ENCODE measurements at places on chromosomes 4 and X.

- DNase-seq, result no peak
Measured at GRCh38 chr4:139898293-139898692, 232.7 kb downstream of the MGST2 start.

DNA sequence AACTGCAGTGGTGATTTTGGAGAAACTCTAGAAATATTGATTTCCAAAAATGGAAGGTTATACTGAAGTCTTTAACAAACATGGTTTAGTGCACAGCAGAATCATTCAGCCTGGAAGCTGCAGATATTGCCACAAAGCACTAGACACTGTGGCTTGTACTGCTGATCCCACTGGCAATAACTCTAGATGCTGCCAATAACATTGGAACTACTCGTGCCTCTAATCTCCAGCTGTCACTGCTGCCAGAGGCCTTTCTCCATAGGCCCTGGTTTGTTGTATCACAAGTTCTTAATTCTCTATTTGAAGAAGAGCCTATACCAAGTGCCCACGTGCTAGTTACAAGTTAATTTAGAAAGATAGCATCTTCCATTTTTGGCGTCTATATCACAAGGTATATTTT is 19.3 kb downstream of the DMP1 start:
- no peak for DNase-seq

- DNase-seq, result no peak
Measured at GRCh38 chr4:72209600-72209999, 177.8 kb downstream of the NPFFR2 start.

DNA sequence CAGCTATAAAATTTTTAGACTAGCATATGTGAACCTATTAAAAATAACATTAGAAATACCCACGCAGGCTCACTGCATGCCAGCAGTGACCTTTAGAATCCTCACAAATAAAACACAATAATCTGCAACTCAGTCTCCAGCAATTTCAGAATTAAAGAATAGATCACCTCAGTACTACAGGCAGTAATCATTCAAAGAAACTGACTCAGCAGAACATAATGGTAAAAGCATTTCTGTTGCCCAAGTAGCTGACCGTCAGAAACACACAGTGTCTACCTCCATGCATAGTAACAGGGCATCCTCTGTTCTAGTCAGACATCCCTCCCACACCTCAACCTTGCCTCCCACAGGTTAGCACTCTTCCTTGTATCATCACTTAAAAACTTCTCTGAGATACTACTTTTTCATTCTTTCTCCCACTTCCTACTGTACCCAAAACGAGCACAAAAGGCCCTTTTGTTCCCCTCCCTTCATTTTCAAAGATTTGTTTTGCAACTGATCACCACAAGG is 65.7 kb upstream of the BEND2 start:
- DNase-seq, result no peak

- DNase-seq, result no peak
Measured at GRCh38 chrX:75301060-75301459, 27.2 kb downstream of the UPRT start.

GRCh38 chrX:11541510-11541909 is 124.2 kb downstream of the ARHGAP6 start:
- DNase-seq, result no peak

DNA sequence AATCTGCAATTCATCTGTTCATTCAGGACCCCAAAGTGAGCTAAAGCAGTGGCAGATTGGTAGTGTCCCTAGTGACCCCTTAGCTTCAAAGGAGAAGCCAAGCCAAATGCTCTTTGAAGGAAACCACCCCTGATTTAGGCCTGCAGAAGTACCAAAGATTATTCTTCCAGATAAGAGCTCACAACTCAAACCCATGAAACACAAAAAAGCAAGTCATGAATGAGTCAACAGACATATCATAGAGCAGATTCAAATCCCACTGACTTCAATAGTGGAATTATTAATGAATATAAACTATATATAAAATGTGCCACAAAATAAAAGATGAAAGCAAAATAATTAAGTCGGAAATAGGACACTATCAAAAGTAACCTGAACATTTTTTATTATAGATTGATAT is 197.6 kb downstream of the SCFD2 start:
- no peak for DNase-seq

GRCh38 chrX:111555406-111555958 is 44.0 kb downstream of the SERTM2 start:
- no peak for DNase-seq

- no peak for DNase-seq
Measured at GRCh38 chrX:150848914-150849365, 49.5 kb downstream of the CD99L2 start.

DNA sequence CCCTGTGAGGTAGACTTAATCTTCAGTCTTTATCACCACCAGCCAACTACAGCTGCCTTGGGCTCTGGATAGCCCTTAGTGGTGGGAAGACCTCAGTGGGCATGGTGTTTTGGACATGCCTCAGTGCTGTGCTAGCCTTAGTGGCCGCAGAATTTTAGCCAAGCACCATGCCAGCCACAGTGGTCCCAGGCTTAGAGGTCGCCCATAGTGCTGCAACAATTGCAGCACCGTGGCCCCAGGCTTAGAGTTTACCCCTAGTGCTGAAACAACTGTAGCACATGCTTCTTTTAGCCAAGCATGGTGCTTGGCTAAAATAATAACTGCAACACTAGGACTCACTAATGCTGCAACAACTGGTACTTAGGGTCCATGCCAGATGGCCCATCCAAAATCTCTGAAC is 38.9 kb upstream of the SULT1B1 start:
- DNase-seq, result peak; percentile 55

DNA sequence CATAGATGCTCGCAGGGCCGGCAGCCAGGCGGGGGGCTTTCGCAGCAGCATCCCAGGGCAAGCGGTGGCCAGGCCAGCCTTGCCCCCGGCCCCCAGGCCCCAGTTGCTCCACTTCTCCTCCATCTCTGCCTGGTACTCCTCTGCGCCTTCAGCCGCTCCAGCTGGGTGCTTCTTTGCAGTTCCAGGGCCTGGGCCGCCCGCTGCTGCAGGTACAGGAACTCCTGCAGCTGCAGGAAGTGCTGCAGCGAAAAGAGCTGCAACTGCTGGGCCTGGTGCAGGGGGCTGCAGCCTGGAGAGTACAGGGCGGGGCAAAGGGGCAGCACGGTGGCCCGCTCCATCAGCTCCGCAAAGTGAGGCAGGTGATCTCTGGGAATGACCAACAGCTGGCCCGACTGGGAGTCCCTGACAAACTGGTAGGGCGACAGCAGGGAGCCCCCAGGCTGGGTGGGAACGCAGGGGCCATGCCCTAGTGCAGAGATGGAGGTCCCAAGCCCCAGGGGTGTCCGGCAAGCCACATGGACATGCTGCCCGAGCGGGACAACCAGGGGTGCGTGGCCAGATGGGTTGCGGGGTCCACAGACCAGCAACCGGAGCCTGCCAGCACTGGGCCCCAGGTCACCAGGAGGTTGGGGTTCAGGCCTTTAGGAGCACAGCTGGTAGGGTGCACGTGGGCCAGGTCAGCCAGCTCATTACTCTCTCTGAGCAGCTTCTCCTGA is 75.9 kb upstream of the UCP1 start:
- DNase-seq, result no peak

DNA sequence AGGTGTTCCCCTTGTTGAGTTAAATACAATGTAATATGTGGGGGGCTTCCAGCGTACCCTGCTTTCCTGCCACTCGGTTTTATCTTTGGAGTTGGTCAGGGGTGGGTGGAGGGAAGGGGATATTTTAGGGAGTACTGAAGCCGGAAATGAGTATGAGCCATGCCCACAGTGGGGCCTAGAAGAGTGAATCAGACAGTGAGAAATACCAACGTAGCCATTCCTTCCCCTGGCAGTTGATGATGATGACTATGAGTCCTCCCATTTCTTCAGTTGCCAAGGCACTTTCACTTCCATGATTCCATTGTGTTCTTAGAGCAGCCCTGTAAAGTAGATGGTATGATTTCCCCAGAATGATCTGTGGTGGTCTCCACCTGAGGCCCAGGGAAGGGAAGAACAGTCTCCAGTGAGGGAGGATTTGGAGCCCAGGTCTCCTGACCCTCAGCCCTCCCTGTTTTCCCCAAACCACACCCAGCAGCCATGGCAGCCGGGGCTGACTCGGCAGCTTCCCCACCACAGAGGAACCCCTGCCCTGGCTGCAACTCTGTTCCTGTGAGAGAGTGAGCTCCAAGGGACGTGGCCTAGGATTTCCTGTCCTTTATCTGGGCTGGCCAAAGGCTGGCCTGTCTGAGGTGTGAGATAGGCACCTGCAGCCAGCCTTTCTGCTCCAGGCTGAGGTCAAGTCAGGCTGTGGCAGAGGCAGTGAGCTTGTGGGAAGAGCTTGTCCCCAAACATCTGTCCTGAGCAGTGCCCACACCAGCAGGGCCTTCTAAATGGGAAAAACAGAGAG is 52.7 kb downstream of the STARD8 start:
- DNase-seq, result no peak

GRCh38 chrX:13733506-13733905 is 914 bp downstream of the TRAPPC2 start:
- no peak for DNase-seq

DNA sequence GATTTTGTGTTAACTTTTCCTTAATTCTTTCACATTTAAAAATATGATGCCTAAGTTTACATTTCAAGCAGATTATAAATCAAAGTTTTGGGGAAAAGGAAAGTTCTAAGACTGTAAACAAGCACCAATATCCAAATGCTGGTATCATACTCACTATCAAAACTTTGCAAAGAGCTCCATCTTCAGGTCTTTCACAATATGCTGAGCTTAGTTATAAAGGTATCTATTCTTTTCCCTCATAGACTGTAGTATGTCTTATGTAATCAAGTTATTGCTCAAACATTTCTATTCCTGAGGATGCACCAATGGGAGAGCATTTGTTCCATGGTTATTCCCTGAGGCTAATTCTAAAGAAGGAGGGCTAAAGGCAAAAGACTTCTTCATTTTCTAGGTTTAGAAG is 207.9 kb upstream of the FAM241A start:
- no peak for DNase-seq

DNA sequence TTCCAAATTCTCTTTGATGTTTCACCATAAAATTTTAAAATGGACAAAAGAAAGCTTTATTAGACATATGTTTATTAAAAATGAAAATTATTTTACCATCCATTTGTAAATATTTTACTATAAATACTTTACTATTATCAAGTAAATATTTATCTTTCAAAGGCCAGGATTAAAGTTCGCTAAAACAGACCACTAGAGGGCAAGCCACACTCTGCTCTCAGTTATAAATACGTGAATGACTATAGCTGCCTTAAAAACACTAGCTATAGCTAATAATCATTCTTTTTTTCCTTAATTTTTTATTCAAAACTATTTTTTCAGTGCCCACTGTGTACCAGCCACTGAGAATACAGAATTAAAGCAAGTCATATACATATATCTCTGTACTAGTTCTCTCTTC is 38.6 kb downstream of the UNC5C start:
- DNase-seq, result no peak

GRCh38 chr4:149933120-149933519 is 117.5 kb upstream of the IQCM start:
- no peak for DNase-seq

DNA sequence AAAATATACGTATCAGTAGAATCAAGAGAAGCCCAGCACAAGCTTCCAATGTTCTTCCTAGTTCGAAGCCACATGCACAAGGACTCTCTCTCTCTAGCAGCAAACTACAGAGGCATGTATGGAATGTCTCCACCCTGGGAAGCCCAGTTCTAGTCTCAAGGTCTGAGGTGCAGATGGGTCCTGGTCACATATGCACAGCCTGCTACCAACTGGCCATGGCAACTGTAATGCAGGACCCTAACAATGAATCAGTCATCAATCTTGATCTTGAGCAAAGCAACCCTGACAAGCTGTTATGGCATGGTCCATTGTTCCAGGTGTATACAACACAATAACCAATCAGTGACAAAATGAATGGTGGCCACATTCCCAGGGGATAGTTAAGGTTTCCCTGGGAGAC is 55.8 kb downstream of the MBNL3 start:
- DNase-seq, result no peak

GRCh38 chr4:25976780-25977179 is 62.8 kb downstream of the SMIM20 start:
- no peak for DNase-seq

- no peak for DNase-seq
Measured at GRCh38 chr4:48025005-48025404, 8.4 kb downstream of the NIPAL1 start.

- DNase-seq, result no peak
Measured at GRCh38 chrX:22047468-22047867, 15.3 kb downstream of the PHEX start.

GRCh38 chrX:11564546-11564945 is 101.2 kb downstream of the ARHGAP6 start:
- no peak for DNase-seq

DNA sequence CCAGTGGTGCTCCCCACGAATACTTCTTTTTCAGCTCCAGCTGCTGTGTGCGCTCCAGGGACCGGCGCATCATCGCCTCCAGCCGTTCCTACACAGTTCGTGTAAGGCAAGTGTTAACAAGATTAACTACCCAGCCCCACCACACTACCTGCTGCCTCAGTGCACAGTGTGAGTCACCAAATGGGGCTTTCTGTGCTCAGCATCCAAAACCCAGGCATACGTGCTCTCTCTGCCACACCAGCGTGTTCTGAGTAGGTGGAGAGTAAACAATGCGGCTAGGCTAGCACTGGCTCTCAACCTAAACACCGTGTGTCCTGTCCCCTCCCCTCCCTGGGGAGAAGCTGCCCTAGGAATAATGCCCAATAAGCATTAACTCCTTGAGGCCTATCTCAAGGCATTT is 60.0 kb downstream of the MAP7D2 start:
- no peak for DNase-seq

DNA sequence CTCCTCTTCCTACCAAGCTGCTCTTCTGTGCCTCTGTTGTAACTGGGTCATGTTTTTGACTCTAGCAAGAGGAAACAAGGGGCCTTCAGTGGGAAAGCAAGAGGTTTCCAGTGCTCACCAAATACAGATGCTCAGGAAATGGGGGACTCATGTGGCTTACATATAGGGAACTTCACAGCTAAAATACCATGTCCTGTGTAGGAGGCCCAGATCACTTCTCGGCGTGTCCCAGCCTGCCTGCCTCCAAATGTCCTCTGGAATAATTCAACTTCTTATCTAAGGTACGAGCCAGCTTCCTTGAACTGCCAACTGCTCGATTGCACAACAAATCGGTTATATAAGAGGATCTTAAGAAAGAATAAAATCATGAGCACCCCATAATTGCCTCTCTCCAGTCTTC is 161.3 kb downstream of the KIT start:
- DNase-seq, result no peak

DNA sequence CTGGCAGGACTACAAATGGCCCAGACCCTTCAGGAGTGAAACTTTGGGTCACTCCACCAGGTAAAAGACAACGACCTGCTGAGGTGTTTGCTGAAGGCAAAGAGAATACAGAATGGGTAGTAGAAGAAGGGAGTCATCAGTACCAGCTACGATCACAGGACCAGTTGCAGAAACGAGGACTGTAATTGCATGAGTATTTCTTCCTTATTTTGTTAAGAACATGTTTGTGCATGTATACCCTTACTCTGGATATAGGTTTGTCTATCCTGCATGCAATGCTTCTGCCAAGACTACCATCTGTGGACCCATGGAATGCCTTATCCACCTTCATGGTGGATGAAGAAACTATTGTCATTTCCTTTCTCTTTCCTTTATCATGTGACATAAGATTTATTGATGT is 48.1 kb upstream of the BCLAF3 start:
- DNase-seq, result no peak

All from suprapubic skin (tissue), 4 donors.